ENCODE measurements at places on chromosomes 1 and 21.

DNA sequence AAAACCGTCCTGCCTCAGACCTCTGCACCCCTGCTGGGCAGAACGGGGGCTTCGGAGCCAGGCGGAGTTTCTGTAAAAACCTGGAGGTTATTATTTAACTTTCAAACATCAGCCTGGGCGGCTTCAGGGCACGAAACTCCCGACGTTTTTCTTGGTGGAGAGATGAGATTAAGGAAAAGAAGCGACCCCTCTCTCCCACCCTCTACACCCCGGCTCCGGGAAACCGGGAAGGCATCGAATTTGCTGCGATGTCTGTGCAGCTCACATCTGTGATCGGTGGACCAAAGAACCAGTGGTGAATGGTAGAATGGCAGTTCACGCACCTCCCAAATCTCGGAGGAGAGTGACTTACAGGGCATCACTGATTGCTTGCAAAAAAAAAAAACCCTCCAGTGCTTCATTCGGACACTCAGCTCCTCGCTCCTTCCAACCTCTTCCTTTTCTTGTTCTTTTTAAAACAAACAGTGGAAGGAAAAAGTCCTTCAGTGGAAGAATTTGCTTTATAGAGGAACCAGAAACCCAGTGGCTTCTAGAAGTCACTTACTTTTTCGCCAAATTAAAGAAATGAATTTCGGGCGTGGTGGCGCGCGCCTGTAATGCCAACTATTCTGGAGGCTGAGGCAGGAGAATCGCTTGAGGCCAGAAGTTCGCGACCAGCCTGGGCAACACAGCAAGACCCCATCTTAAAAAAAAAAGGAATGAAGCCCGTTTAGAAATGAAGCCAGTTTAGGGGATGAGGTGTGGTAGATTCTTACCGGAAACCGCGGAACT lies 884 bp downstream of the PHACTR4 start:
- DNase-seq, result no peak

- DNase-seq, result no peak
These were observed 48.3 kb downstream of the DDR2 start for GRCh38 chr1:162680419-162681121.

DNA sequence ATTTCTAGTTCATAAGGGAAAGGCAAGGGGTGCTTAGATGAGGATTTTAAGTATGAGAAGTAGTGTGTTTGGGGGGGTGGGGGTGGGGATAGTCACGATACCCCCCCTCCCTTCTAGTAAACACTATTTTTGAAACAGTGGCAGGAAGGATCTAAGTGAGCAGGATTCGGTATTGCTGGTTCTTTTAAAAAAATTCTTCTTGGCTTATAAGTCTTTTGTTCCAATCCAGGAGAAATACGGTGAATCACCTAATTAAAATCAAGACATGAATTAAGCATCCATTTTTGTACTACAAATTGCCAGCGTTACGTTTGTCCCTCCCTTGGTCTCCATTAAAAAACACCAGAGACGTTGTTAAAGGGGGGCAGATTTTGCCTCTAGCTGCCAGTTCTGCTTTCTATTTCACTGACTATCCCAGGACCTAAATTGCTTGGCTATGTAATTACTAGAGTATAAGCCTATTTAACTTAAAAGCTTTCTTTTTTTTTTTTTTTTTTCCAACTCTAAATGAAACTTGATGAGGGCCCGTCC lies 911 bp downstream of the LMO4 start:
- DNase-seq, result no peak

DNA sequence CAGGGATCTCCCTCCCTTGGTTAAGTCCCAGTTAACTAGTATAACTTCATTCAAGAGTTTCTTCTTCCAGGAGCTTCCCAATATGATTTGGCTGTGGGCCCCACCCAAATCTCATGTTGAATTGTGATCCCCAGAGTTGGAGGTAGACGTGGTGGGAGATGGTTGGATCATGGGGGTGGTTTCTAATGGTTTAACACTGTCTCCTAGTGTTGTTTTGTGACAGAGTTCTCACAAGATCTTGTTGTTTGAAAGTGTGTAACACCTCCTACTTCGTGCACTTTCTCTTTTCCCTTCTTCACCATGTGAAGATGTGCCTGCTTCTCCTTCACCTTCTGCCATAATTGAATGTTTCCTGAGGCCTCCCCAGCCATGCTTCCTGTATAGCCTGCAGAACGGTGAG lies 251.8 kb upstream of the FGGY start:
- DNase-seq, result no peak

DNA sequence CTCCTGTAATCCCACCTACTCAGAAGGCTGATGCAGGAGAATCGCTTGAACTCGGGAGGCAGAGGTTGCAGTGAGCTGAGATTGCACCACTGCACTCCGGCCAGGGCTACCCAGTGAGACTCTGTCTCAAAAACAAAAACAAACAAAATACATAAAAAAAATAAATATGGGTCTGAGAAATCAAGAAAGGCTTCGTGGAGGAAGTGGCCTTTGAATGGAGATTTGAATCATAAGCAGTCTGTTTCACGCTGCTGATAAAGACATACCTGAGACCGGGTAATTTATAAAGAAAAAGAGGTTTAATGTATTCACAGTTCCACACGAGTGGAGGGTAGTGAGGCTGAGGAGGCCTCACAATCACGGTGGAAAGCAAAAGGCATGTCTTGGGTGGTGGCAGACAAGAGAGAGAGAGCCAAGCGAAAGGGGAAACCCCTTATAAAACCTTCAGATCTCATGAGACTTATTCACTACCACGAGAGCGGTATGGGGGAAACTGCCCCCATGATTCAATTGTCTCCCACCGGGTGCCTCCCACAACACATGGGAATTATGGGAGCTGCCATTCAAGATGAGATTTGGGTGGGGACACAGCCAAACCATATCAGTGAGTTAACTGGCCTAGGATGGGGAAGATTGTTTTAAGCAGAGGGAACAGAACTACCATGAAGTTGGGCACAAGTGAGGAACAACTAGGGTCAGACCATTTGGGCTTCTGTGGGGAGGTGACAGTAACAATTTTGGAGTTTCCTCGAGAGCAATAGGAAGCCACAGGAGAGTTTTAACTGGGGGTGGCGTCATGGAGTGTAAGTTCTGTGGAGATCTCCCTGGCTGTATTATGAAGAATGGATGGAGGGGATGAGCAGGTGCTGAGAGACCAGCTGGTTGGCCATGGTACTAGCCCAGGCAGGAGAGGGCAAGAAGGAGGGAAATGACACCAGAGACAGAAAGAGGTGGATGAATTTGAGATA lies 22.2 kb upstream of the WNT4 start:
- no peak for DNase-seq

- no peak for DNase-seq
These were observed 151.7 kb downstream of the PLA2G4A start for GRCh38 chr1:186980400-186980799.

GRCh38 chr1:37233606-37234005 lies 199.3 kb upstream of the GRIK3 start:
- no peak for DNase-seq

DNA sequence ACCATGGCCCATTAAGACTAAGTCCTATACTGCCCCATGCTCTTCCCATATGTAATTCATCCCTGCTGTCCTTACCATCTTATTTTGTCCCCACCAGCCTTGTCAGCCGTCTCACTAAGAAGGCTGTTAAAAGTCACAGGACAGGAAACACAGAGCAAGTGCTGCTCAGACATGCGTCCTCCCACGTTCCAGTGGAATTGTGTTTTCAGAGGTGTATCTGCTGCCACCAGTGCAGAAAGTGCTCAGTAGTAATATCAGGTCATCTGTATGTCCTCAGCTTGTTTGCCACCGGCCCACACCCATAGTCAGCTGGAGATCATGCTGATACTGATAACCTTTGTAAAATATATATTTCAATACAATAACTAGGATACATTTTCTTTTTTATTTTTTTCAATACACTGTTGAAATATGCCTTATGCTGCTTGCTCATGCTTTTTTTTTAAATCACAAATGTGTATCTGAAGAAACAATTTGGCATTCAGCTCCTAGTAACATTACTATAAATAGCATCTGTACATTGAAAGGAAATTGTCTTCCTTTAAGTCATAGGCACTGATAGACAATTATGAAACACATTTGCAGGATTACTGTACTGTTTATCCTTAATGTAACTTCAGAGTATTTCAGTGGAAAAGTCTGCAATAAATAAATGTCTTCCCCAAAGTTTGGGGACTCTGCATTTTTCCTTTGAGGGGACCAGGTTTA lies 156.9 kb downstream of the EDEM3 start:
- DNase-seq, result no peak

DNA sequence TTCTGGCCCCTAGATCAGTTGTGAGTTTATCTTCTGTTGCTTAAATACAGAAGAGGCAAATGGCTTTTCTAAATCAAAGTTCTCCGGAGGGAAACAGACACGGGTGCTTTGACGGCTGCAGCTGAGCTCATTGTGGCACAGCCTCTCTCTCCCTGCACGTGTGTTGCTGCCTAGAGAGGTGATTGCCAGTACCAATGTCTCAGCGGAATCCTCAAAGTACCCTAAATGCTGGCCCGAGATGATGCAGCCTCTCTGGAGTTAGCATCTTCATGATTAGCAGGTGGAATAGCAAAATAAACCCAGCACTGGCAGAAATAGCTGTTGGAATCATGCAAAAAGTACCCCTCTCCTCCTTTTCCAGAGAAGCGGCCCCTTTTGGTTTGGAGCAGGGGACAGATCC lies 192.2 kb downstream of the PRDM2 start:
- DNase-seq, result no peak

- no peak for DNase-seq
These were observed 2.7 kb downstream of the HSD11B1 start for GRCh38 chr1:209707308-209707707.

DNA sequence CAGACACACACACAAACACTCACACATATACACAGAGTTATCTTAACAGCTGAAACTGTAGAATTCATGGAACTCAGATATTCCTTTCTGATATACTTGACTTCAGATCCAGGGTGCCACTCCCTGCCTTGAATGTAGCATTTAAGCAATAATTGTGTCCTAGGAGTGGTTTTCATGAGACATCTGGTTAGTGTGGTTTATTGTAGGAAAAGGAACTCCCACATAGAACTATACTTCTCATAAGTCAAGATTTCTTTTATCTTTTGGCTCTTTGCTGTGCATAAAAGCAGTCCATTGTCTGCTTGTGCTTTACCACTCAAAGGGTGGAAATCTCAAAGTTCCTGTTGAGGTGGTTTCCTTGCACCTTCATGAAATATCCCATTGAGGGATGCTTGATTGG lies 272.6 kb upstream of the SGIP1 start:
- no peak for DNase-seq

DNA sequence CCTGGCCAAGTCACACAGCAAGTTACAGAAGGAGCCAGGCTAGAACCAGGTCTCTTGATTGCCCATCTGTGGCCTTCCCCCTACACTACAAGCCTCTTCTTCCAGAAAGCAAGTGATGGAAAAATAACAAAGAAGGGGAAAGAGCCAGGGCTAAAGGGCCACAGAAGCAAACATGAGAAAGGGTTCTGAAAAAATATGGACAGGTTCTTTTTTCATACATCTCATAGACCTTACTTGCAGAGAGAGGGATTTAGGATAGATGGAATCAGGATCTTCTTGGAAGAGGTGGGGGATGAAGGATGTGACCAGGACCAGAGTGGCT lies 3.2 kb downstream of the RHBG start:
- DNase-seq, result no peak

DNA sequence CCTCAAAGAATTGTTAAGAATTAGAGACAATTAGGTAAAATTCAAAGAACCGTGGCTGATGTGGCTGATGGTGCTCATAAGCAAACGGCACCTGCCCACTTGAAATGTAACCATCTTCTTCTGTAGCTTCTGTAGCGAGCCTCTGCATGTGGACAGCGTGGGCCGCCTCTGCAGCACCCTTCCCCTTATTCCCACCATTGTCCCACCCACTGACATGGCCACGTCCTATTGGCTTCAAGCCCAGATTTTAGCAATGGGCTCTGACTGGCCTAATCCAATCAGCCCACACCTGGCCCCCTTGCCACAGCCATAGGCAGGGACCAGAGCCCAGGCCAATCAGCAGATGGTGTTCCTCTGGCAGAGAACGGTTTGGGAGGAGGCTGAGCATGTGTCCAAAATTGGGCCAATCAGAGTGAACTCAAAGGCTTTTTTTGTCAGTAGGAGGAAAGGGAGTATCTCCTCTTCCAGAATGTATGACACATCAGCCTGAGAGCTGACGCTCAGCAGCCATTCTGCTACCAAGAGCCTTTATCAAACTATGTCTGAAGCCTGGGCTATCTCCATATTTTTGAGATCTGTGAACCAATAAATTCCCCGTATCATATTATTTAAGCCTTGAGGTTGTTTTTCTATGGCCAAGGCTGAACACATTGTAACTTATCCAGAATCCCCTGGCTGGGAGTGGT lies 518.5 kb downstream of the SMYD3 start:
- no peak for DNase-seq

DNA sequence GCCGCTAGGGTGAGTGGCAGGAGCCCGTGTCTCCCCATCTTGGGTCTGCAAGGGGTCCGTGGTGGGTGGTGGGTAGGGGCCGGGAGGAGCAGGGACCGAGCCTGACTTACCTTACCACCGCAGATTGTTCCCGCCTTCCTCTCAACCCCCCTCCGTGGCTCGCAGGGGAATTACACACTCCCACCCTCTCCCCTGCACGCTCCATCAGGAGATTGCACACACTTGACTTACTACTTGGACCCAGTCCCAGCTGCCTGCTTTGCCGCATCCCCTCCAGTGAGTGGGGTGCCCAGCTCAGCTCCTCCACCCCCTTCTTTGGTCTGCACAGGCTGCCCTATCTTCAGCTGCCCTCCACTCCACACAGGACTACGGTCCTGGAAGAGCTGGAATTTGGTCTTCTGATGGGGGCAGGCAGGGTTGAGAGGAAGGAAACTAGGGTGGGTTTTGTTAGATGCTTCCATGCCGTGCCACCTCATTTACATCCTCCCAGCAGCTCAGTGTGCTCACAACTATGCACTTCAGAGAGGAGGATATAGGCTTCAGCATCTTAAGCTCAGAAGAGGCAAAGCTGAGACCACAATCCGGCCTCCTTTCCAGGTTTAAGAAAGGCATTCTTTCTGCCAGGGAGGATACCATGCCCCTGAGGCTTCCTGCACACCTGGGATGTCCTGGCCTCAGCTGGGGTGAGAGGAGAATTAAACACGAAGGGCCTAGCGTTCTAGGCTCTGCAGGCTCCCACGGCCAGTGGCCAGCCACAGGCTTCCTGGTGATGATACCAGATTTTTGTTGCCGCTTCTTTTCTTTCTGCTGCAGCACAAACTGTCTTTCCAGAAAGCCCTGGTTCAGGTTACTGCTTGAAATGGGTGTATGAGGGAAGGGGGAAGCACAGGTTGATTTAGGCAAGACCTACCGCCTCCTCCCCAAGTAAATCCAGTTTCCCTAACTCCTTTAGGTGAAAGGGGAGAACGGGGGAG lies 2.3 kb downstream of the KCNC4 start:
- DNase-seq, result no peak
